ENCODE measurements at places on chromosomes 6 and 20. TPM values are rescaled to one million over a fixed set of nuclear protein-coding genes. Genes with fewer than 3 reads are reported as not detected.

The B3GAT2 gene
- total RNA-seq, result 2.2 TPM

The SUMO4 gene
- total RNA-seq, result 4.6 TPM

The KCNB1 gene
- 2.3 TPM for total RNA-seq

The WFDC12 gene
- not detected for total RNA-seq

The FAM83D gene
- total RNA-seq, result 13.7 TPM

DNA sequence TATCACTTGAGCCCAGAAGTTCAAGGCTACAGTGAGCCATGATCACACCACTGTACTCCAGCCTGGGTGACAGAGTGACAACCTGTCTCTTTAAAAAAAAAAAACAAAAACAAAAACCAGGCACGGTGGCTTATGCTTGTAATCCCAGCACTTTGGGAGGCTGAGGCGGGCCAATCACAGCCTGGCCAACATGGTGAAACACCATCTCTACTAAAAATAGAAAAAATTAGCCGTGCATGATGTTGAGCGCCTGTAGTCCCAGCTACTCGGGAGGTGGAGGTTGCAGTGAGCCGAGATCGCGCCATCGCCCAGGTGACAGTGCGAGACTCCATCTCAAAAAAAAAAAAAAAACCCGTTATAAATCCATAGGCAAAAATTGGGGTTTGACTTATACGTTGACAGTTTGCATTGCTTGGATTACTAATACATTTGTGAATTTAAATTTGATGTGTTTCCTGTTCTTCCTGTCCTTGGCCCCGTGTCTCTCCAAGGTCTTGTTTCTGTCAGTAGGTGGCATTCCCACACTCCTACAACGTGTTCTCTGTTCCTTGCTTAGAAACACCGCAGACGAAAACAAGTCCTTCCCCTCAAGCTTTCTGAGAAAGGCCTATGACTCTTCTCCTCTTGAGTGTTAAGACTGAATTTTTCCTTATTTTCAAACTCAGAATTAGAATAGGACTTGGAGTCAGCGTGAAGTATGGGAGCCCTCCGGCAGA, 147.0 kb downstream of the DTNBP1 start:
- no peak for DNase-seq

- DNase-seq, result no peak
Measured at GRCh38 chr6:8180327-8181159, 78.2 kb upstream of the EEF1E1 start.

Data from testis (tissue), 5 donors.